ENCODE measurements at places on chromosomes 3 and 15. TPM values are rescaled to one million over a fixed set of nuclear protein-coding genes. Genes with fewer than 3 reads are reported as not detected.

SH3GL3 gene
- total RNA-seq = not detected

SCAP gene
- total RNA-seq = 123 TPM

REC114 gene
- total RNA-seq = not detected

SCG5 gene
- total RNA-seq = 9.5 TPM

USP19 gene
- total RNA-seq = 67.7 TPM

CCR8 gene
- not detected for total RNA-seq

GRCh38 chr3:45774581-45775521, 21.5 kb downstream of the SLC6A20 start:
- no peak for DNase-seq

GRCh38 chr3:113953677-113954076, 5.9 kb downstream of the ZDHHC23 start:
- DNase-seq = no peak

GRCh38 chr3:24496529-24497482, 2.2 kb upstream of the THRB start:
- DNase-seq = peak; percentile 74

DNA sequence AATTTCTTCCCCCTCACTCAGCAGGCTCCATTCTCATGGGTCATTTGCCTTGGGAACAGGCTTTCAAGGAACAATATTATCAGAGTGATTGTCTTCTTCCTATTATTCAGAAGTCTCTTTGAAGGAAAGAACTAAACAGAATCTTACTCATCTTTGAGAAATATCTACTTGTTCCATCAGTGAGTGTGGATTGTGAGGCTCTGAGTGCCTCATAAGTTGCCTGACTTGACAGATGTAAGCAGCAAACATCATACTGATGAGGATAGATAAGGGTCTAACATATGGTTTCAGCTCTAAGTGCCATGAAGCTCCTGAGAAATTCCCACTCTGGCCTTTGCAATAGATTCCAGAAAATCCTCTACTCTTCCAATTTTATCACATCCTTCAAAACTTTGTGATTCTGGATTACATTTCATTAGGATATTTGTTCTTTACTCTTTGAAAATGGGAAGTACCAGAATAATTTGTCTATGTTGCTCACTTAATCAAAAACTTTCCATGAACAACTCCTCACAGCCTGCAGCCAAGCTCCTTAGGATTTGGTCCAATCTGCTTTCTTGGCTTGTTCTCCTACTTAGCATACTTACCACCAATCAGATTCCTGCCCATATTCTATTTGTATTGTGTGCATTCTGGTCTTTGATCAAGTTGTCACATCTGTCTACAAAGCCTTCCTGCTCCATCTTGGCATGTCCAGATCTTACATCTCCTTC, 120.1 kb downstream of the RPL22L1 start:
- no peak for DNase-seq

- no peak for DNase-seq
Observed at GRCh38 chr3:170907637-170908234, 701 bp downstream of the EIF5A2 start.

- DNase-seq = no peak
Observed at GRCh38 chr3:187827723-187828122, 82.5 kb upstream of the BCL6 start.

DNA sequence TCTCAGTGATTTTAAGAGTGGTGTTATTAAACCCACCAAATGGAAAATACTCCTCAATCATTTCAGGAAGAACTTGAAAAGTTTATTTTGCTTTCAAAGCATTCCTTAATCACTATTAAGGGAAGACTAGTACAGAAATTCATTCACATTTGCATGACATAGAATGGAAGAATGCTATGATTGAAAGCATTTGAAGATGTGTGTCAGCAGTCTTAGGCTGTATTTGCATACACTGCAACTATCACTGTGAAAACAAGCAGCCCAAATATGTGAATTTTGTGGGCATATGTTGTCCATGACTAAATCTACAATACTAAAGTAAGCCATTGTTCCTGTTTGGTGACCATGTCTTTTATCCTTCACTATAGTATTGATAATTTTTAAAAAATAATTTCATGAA, 95.8 kb downstream of the CNTN3 start:
- no peak for DNase-seq
